ENCODE measurements at places on chromosomes 11 and 22. TPM values are rescaled to one million over a fixed set of nuclear protein-coding genes. Genes with fewer than 3 reads are reported as not detected.

DNA sequence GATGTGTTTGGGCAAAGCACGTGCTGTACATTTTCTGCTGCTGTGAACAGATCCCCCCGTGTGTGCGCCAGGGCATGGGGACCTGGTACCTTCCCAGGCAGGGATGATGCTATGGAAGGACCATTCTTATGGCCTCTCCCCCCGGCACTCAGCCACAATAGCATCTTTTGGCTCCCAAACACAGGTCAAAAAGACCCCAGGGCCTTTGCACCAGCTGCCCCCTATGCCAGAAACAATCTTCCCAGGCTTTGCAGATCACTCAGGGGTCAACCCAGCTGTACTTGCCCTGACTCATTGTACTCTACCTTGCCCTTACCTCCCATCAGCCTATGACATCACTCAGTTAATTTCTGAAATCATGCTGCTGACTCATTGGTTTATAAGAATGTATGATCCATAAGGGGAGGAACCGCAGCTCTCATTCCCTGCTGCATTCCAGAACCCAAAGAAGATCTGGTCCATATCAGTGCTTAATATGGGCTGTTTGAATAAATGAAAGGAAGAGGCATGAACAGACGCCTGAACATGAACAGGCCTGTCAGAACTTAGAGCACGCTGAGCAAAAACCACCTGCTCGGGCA lies 100.7 kb downstream of the CELSR1 start:
- H3K27me3 ChIP-seq: no peaks in the 10 kb centered on the region
- H3K27ac ChIP-seq: no peak overlapping the region
- H3K4me3 ChIP-seq: no peak overlapping the region
- H3K36me3 ChIP-seq: no peaks in the 10 kb centered on the region

DNA sequence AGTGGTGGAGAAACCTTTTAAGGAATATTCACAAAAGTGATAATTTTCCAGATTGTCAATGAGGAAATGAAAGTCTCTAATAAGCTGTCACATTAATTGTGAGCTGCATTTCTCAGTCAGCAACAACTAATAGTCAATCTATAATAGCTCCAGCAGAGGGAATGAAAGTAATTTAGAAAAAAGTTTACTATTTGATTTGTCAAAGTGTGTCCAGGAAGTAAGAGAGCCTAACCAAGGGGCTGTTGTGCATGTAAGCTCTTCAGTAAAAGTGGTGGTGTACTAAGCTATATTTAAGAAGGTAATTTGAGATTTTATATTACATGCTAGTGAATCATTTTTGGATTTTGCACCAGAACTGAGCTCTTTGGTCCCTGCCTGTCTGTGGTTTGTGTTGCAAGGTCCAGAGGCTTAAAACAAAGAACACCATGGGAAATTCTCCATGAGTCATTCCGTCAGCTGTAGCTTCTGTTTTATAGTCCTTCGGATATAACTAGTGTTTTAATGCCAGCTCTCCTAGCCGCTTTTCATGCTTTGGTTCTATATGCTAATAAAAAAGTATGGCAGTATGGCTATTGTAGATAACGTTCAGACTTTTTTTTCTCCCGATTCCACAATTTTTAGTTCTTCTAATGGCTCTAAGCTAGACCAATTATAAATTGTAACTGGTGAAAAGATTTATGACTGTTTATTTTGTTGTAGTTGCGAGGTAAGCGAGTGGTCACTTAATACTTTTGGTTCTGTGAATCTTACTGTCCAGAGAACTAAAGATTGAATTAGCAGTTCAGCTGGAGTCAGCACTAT lies 64.6 kb downstream of the ARHGEF12 start:
- DNase-seq: no peak
- H3K27me3 ChIP-seq: no peaks in the 10 kb centered on the region
- H3K27ac ChIP-seq: no peak overlapping the region
- H3K4me3 ChIP-seq: no peak overlapping the region
- no peaks in the 10 kb centered on the region for H3K36me3 ChIP-seq

DNA sequence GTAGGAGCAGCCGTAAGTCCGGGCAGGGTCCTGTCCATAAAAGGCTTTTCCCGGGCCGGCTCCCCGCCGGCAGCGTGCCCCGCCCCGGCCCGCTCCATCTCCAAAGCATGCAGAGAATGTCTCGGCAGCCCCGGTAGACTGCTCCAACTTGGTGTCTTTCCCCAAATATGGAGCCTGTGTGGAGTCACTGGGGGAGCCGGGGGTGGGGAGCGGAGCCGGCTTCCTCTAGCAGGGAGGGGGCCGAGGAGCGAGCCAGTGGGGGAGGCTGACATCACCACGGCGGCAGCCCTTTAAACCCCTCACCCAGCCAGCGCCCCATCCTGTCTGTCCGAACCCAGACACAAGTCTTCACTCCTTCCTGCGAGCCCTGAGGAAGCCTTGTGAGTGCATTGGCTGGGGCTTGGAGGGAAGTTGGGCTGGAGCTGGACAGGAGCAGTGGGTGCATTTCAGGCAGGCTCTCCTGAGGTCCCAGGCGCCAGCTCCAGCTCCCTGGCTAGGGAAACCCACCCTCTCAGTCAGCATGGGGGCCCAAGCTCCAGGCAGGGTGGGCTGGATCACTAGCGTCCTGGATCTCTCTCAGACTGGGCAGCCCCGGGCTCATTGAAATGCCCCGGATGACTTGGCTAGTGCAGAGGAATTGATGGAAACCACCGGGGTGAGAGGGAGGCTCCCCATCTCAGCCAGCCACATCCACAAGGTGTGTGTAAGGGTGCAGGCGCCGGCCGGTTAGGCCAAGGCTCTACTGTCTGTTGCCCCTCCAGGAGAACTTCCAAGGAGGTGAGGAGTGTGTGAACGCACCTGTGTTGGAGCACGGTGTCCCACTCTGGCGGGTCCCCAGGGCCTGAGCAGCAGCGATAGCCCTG lies at the start of gene TAGLN:
Gene TAGLN, plus strand, starts transcription at position 318 of the 863 bp plus-strand sequence. CDS start 3,644 bp downstream, outside the sequence.
- H3K36me3 ChIP-seq: no peaks in the 10 kb centered on the region
- H3K4me1 ChIP-seq: no peaks in the 10 kb centered on the region
- H3K4me3 ChIP-seq: no peak within 1 kb of the TSS
- no peaks in the 10 kb centered on the region for H3K27me3 ChIP-seq
- no peak for DNase-seq

DNA sequence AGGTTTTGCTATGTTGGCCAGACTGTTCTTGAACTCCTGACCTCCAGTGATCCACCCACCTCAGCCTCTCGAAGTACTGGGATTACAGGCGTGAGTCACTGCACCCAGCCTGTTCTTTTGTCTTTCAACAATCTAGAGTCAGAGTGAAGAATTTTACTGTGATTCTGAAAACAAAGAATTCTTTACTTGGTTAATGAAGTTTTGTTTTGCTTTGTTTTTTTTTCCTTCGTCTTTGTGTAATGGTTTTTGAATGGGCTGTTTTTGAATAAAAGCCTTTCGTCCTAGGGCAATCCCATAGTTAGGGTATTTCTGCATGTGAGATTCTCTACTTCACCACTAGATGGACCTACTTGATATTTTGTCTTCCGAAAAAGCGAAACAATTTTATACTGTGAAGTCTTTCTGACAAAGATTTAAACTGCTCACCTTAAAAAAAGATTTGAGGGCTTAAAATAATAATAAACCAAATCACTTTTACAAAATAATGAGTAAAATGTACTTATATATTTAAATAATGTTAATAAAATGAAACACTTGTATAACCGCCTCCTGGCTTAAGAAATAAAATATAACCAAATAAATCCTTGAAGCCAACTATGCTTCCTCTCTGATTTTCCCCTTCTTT lies 43.4 kb upstream of the SC5D start:
- H3K36me3 ChIP-seq: no peaks in the 10 kb centered on the region
- no peak overlapping the region for H3K4me3 ChIP-seq
- H3K27ac ChIP-seq: no peak overlapping the region
- H3K27me3 ChIP-seq: no peaks in the 10 kb centered on the region

DNA sequence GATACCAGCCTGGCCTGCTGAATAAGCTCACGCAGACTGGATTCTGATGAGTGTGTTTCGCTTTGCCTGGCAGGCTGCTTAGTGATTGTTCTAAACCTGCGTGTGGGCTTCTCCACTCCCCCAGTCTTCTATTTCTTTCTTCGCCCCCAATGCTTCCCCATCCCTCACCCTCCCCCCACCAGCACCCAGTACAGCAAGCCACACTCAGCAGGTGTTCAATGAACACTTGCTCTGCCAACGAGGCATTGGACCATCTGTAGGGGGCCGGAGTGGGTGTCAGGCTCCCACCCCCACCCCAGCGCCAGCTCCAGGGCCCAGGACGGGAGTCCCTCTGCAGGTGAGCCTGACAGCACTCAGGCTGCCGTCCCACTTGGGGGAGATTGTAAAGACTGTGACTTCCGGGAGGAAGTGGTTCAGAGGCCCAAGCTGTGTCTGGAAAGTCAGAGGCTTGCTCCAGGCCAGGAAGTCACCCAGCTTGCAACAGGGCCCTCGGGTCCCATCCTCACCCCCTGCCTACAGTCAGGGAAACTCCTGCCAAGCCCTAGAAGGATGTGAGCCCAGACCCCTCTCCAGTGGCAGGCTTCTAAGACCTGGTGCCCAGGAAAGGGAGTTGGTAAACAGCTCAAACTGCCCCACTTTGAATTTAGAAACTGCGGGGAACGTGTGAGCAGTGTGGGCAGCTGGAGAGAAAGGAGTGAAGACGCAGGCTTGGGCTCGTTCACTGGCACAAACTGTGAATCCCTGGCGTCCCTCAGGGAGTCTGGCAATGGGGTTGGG lies 66.3 kb upstream of the PRDM11 start:
- DNase-seq: peak; percentile 68
- H3K4me1 ChIP-seq: peaks cover 32% of the 10 kb centered on the region
- H3K27ac ChIP-seq: peak overlapping the region; percentile 60
- H3K4me3 ChIP-seq: peak overlapping the region; percentile 42
- H3K27me3 ChIP-seq: no peaks in the 10 kb centered on the region

GRCh38 chr11:109512249-109512648 lies 90.3 kb downstream of the C11orf87 start:
- H3K4me1 ChIP-seq: no peaks in the 10 kb centered on the region
- H3K4me3 ChIP-seq: no peak overlapping the region
- no peaks in the 10 kb centered on the region for H3K27me3 ChIP-seq
- DNase-seq: no peak
- H3K36me3 ChIP-seq: no peaks in the 10 kb centered on the region

DNA sequence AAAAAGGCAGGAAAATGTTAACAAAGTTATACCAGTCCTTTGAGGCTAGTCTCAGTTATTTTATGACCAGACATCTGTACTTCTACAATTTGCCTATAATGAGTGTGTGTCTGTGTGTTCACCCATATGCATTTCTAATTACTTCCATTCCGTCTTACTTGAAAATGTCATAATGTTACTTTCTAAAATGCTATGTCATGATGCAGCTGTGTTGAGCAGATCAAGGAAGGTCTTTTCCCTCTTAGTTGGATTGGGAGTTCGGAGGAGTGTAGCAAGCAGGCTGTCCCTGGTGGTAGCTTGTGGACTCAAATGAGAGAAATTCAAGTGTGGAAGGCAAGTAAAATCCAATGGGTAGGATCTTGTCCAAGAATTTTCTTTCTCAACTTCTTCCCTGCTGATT lies 3.0 kb downstream of the SNX19 start:
- no peaks in the 10 kb centered on the region for H3K27me3 ChIP-seq
- no peak overlapping the region for H3K4me3 ChIP-seq
- no peak overlapping the region for H3K27ac ChIP-seq

The SH3BP1 gene
- 80.4 TPM for total RNA-seq

The JHY gene
- 3.7 TPM for total RNA-seq

The C11orf21 gene
- 112 TPM for total RNA-seq

The FGF4 gene
- not detected for total RNA-seq

- H3K36me3 ChIP-seq: no peaks in the 10 kb centered on the region
- no peak for DNase-seq
- H3K4me1 ChIP-seq: no peaks in the 10 kb centered on the region
- H3K27ac ChIP-seq: no peak overlapping the region
- no peaks in the 10 kb centered on the region for H3K27me3 ChIP-seq
- no peak overlapping the region for H3K4me3 ChIP-seq
Measured at GRCh38 chr11:82403640-82404305, 329.9 kb downstream of the FAM181B start.

The ABCG4 gene
- not detected for total RNA-seq

DNA sequence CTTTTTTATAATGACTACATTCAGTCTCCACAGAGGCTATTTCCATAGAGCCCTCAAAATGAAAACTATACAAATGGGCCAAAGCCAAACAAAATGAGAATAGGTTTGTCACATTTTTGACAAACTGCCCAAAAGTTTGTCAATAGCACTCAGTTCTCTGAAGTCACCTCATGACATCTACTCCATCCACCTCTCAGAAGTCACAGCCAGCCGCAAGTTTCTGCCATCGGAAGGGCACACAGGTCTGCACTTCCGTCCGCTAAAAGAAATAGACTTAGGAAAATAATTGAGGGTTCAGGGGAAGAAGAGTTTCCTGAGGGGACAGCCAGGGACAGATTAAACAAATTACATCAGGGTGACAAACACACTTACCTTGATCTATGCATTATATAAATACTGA lies 55.4 kb upstream of the JAM3 start:
- H3K27ac ChIP-seq: no peak overlapping the region
- no peaks in the 10 kb centered on the region for H3K36me3 ChIP-seq
- DNase-seq: no peak
- H3K27me3 ChIP-seq: no peaks in the 10 kb centered on the region
- no peak overlapping the region for H3K4me3 ChIP-seq

The PIH1D2 gene
- total RNA-seq: 0.51 TPM

DNA sequence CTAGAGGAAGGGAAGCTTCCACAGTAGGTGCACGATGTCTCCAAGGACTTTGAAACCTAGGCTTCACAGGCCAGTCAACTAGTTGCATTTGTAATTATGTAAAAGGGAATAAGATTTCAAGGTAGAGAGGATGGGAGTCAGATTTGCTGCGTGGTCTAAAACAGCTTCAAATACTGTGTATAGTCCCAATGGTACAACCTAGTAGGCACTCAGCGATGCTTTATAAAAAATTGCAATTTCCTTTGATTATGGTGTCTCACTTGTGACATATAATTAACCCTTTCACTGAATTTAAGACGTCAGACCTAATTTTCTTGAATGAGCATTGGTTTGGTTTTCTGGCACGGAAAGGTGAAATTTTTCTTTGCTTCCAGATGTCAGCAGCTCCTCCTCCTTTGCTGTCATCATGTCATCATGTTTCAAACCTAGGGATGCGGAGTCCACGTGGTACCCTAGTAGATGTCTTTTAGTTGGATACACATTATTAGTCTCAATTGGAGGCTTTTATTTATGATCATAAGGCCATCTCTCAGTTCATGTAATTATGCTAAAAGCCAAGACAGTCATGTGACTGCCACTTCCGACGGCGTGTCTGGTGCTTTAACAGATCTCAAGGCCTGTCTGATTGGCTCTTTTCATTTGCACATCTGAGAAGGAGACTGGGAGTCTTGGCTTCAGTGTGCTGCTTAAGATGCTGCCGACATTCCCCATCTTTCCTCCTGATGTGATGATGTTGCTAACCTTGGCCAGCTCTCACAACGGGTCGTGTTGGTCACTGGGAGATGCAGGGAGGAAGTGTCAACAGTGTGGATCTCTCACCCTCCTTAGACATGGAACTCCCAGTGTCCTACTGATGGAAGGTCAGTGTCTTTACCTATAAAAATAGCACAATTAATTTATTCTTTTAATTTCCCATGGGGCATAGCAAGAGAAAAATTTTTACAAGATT lies 134.0 kb downstream of the HIPK3 start:
- H3K27me3 ChIP-seq: no peaks in the 10 kb centered on the region
- no peak overlapping the region for H3K4me3 ChIP-seq
- DNase-seq: no peak
- H3K27ac ChIP-seq: no peak overlapping the region
- no peaks in the 10 kb centered on the region for H3K4me1 ChIP-seq
- H3K36me3 ChIP-seq: no peaks in the 10 kb centered on the region
